ENCODE measurements at places on chromosomes 5 and 9.

DNA sequence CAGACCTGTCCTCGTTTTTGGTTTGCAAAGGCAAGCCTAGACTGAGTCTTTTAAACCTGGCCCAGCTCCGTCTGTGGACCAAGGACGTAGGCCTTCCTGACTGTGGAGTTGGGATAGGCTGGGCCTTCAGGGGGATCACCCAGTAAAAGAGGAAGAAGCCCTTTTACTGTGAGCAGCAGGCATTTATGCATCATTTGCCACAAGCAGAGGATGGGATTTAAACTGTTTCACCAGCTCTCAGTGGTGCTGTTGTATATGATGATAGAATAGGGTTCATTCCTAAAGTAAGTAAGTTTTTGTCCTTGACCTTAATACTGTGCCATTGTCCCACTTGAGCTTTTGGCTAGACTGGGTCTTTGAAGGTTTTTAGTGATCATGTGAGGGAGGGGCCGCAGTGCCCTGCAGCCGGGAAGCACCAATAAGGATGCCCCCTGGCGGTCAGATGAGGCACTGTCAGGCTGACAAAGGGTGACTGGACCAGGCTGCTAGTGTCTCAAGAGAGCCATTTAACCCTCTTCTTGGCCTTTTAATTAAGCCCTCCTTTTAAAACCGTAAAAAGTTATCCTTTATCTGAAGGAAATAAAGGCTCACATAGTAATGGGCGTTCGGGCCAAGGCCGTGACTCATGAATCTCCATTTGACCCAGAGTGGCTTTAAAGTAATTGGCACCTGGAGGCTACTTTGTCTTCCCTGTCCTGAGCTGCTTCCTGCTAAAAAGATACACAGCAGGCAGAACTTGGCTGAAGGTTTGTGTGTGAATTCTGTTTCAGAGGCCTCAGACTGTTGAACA is 74.0 kb downstream of the UBAP1 start:
- peak; percentile 24 for DNase-seq

DNA sequence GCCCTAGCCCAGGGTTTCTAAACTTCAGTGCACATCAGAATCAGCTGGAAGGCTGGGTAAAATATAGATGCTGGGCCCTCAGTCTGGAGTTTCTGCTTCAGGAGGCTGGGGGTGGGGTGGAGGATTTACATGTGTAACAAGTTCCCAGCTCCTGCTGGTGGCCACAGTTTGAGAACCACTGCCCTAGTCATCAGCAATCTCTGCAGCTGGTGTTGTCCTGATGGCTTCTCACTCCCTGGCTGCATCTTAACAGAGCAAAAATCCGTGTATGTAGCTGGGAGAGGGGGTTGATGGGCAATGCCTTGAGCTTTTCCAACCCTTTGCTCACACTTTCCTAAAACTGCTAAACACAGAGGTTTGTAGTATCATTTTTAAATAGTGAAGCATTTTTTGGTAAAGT is 186.0 kb upstream of the KLF9 start:
- no peak for DNase-seq

DNA sequence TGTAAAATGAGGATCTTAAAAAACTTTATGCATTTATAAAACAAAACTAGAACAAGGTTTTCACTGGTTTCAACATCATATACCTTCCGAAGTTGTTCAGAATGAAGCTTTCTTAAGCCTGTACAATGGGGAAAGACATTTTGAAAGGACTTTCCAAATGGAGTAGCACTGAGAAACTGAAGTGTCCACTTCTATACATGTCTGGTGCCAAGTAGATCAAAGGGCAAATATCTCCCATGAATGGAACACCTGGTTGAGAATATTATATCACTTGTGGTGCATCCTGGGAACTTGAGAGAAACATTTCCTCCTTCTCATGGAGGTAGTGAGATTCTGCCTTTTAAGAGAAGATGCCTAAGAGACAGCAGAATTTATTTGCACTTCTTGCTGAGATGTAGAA is 182.1 kb upstream of the ACTBL2 start:
- DNase-seq = no peak

GRCh38 chr5:116502616-116503015 is 72.0 kb downstream of the SEMA6A start:
- DNase-seq = no peak

DNA sequence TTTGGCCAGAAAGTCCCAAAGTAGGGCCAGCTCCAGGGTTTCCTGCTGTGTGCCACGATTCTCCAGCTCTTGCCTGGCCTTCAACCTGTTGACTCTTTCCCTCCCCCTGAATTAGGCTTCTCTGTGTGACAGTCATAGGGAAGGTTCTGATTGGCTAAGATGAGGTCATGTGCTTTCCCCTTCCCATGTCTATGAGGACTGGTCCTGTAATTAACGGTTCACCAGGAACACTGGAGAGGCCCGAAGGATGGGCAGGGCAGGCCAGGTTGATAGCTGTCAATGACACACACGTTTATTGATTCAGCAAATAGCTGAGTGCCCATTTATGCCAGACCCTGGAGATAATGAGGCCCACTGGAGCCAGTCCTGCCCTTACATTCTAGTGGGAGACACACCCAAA is 9.0 kb upstream of the PRR7 start:
- no peak for DNase-seq

- DNase-seq = no peak
Measured at GRCh38 chr5:75550597-75550996, 38.9 kb downstream of the POLK start.

DNA sequence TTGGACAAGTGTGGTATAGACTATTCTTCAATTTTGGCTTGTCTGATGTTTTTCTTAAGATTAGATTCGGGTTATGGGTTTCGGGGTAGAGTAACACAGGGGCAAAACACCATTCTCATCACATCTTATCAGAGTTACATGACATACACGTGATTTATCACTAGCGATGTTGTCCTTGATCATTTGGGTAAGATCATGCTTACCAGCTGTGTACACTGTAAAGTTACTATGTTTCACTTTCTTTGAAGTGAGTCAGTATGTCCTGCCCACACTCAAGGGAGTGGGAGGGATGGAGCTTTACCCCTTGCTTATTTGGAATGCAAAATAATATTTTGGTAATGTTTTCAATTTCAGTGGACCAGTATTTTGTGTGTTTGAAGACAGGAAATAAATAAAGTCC is 101.8 kb upstream of the TAF11L2 start:
- no peak for DNase-seq

DNA sequence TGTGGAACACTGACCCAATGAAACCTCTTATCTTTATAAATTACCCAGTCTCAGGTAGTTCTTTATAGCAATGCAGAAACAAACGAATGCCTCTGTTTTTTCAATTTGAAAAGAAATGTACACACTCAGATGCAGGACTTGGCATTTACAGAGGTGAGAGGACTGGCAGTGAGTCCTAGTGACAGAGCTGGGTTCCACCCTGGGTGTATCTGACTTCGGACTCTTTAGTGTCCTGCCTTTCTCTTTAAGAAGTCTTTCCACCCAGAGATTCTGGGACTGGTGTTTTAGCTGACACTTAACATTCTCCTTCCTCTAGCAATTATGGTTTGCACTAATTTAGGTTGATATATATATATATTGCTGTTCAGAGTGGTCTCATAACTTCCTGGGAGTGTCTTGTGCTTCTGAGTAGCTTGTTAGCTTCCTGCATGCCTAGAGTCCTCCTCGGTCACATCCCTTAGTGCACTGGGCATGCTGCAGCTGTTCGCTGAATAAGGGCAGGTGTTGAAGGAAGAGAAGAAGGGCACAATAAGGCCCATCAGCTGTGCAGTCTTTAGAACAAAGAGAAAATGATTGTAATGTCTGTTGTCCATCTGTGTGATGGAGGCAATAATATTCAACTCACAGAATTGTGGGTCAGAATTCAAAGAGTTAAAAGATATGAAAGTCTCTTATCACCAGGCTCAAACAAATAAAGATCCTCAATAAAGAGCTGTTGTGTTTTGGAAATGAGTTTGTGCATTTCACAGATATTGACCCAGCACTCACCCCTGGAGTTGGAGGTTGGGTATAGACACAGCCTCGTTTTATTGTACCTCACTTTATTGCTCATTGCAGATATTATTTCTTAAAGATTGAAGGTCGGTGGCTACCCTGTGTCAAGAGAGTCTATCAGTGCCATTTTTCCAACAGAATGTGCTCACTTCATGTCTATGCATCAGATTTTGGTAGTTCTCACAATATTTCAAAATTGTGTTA is 187.1 kb downstream of the TRIM32 start:
- DNase-seq = no peak

GRCh38 chr9:82498541-82499317 is 510.2 kb downstream of the SPATA31D1 start:
- no peak for DNase-seq

DNA sequence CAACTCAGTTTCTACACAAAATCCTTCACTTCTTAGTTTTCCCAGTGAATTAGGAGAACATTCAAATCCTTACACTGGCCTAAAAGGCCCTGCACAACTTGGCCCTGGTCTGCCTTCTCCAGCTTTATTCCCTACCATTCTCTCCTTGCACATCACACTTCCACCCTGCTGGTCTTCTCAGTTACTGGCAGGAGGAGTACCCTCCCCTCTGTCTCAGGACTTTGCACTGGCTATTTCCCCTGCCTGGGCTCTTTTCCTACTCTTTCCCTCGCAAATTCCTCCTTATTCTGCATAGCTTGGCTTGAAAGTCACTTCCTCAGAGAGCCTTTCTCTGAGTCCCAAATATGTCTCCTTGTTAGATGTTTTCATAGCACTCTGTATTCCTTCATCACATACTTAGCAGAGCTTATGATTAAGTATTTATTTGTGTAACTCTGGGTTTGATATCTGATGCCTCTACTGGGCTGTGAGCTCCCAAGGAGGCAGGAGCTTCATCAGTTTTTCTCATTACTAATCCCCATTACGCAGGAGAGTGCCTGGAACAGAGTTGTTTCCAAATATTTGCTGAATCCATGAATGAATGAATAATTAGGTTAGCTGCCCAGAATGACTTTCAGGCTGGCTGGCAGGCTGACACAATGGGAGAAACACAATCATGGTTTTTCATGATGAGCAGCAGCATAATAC is 159.8 kb upstream of the KLF9 start:
- no peak for DNase-seq

DNA sequence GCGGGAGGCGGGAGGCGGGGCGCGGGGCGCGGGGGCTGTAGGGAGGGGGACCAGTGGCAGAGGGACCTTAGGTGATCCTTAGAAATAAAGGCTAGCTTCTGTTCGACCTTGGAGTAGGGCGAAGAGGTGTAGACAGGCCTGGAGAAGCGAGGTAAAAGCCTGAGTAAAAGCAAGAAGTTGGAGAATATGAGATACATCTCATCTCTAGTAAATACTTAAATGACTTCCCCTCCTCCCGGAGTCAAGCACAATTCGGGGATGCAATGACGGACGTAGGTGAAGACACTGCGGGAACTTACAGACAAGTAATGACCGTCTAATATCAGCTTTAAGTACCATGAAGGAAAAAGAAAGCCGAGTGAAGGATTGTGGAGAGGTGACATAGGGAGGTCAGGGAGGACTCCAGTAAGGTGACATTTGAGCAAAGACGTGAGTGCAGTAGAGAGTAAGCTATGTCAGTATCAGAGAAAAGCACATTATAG is 466 bp downstream of the SMC2 start:
- no peak for DNase-seq

GRCh38 chr5:74356009-74356695 is 284.4 kb downstream of the ENC1 start:
- DNase-seq = no peak

GRCh38 chr5:97728920-97729319 is 545.9 kb upstream of the RIOK2 start:
- no peak for DNase-seq

GRCh38 chr5:62340392-62340791 is 34.4 kb downstream of the KIF2A start:
- no peak for DNase-seq

- no peak for DNase-seq
Measured at GRCh38 chr9:114769624-114770023, 36.2 kb downstream of the TNFSF15 start.

DNA sequence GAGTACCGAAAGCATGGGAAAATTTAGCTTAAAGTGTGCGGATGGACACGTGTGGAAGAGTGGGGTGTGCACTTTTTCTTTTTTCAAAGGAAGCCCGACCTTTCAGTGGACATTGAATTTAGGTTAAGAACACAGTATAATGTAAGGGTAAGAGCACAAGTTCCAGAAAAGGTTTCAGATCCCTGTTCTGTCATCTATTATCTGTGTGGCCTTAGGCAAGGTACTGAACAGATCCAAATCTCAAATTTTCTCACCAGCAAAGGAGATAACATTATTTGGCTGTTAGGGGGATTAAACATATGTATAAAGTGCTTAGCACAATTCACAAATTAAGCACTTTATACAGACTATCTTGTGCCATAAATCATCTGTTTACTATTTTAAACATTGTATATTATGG is 441.0 kb downstream of the SPOCK1 start:
- DNase-seq = no peak

GRCh38 chr5:150399524-150400211 is 13.0 kb downstream of the CD74 start:
- no peak for DNase-seq
